CD4-positive, alpha-beta T cell treated with Interleukin-6 at 100 ng/mL for 8 hours (primary cell): ENCODE measurements at places on chromosomes 13 and 19.

DNA sequence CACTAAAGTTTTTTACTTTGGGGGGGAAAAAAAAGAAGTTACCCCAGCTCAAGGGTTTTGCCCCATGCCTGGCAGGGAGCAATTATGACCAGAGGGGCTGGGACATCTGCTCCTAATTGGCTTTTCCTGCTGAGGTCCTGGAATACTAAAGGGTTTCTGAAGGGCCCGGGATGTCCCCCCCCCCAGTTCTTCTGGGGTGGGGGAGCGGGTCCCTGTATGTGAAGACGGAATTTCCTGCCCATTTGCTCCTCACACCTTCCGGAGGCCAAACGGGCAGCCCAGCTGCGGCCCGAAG, 1.1 kb upstream of the DLL3 start:
- no peak for DNase-seq

- no peak for DNase-seq
These were observed 11.5 kb upstream of the GAS6 start for GRCh38 chr13:113875429-113875815.

DNA sequence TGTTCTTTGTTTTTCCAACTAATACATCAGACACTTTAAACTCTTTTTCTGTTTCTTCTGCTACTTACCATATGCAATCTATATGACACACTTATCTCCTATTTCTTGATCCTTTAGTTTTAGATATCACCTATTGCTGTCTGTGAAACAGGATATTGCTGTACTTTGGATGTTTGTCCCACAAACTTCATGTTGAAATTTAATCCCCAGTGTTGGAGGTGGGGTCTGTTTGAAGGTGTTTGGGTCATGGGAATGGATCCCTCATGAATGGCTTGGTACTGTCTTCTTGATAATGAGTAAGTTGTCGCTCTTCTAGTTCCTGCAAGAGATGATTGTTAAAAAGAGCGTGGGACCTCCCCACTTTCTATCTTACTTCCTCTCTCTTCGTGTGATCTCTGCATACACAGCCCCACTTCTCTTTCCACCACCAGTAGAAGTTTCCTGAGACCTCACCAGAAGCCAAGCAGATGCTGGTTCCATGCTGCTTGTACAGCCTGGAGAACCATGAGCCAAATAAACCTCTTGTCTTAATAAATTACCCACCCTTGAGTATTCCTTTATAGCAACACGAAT, 244.2 kb downstream of the NHLRC3 start:
- no peak for DNase-seq

- no peak for DNase-seq
These were observed 58.3 kb upstream of the CSNK1A1L start for GRCh38 chr13:37163641-37164265.

DNA sequence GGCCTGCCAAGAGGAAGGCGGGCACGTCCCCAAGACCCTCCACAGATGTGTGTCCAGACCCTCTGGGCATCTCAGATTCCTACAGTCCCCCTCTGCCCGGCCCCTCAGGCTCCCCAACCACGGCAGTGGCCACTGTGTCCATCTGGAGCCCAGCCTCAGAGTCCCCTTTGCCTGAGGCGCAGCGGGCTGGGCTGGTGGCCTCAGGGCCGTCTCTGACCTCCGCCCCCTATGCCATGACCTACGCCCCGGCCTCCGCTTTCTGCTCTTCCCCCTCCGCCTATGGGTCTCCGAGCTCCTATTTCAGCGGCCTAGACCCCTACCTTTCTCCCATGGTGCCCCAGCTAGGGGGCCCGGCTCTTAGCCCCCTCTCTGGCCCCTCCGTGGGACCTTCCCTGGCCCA, 17.7 kb downstream of the CRX start:
- no peak for DNase-seq

GRCh38 chr13:42804244-42804874, 23.0 kb downstream of the FAM216B start:
- DNase-seq = no peak

DNA sequence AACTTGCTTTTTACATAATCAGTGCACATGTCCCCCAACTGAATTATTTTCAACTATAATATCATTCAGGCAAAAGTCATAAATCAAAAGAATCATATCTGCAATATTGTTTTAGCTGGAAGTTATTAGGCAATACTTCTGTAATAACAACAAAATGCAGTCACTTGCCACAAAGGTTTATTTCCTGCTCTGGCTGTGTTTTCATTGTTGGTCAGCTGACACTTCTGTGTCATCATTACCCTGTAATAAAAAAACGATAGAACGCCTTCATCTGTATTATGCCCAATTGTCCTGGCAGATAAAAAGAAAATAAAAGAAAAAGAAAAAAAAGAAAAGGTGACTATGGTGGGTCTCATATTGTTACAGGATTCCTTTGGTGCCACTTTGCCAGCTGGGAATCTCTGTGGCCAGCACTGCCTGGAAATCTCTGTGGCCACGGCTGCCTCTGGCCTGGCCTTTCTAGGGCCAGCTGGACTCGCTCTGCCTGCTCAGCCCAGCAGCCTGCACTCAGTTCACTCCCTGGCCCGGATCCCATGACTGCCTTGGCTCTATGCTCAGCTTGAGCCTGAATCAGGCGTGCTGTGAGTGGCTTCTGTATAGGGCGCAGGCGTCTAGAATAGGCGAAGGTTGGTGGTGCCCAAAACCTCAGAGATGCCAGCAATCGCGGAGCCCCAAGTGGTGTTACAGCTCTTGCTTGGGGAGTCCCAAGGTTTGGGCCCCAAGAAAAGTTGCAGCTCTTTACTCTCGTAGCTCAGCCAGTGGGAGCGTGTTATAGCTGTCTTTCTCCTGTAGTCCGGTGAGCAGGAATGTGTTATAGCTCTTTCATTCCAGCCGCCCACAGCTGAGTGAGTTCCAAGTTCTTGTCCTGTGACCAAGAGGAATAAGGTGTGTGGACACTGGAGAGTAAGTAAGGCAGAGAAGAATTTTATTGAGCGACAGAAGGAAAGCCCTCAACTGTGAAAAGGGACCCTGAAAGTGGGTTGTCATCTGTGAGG, 1227.1 kb downstream of the SLITRK1 start:
- DNase-seq = no peak

DNA sequence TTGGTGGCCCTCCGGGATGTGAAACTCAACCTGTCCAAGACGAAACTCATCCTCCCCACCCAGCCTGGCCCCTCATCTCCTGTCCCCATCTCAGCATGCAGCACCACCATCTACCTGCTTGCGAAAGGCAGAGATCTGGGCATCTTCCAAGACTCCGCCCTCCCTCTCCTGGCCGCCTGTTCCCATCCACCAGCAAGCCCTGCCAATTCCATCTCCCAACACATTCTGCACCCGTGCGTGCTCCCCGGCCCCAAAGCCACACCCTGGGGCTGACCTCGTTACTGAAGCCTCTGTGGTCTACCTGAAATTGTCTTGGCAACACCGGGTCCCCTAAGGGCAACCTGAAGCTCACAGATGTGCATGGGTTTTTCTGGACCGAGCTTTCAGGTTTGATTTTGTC, 13.2 kb upstream of the CAMSAP3 start:
- DNase-seq = no peak

DNA sequence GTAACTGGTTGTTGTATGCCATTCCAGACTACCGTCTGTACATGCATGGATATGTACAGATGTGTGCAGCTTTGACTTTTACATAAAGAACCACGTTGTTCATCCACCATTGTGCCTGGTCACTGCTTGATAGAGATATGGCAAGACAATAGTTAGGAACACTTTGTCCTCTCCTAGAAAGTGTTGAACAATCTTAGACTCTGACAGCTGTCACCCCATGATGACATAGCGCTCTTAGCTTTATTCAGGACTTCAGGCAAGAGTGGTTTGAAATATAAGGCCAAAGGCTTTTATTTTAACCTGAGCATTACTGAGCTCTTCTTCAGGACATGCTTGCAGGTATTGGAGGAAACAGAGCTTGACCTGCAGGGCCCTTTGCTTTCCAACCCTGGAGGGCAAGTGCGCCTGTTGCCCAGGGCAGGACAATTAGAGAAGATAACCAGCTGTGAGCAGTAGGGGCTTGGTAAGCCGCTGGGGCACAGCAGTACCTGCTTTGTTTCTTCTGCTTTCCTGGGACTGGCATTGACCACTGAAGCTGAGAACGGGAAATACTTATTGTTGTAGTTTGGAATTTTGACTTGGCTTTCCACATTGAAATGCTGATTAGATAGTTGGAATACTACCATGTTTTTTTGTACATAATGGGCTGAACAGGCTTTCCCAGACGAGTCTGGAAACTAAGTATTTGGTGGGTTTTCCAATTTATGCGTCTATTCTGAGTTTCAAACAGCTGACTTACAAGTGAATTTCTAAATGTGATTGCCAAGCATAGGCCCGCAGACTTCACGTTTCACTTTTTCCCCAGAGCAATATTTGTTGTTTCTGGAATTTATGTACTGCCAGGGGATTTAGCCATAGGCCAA, 51.1 kb downstream of the GARRE1 start:
- DNase-seq = no peak

DNA sequence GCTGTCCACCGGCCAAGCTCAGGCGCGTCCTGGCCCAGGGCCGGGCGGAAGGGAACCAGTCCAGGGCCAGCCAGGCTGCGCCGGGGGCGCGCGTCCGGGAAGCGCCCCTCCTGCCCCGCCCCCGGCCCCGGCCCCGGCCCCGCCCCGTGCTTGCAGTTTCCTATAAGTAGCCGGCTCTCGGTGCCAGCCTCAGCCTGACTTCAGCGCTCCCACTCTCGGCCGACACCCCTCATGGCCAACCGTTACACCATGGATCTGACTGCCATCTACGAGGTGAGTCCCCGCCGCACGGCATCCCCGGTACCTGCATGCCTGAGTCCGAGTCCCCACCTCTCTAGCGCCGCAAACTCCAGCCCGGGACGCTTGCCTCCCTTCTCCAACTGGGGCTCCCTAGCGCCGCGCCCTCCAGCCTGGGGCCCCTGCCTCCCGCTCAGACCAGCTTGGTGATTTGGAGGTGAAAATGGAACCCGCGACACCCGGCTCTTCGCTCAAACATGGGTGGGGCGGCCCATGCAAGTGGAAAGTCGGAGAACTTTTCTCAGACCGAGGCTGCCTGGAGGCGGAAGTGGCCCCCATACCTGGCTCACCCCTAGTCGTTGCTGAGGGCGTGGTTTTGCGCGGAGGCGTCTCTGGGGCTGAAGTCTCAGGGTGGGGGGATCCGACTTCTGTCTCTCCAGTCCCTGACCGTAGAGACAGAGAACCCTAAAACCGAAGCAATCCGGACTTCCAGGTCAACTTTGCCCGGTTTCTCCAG, at the start of gene ZFP36:
Gene ZFP36, plus strand, starts transcription at position 192 of the 754 bp plus-strand sequence. Its CDS starts 58 bp downstream, at position 250.
- DNase-seq = peak; percentile 91

DNA sequence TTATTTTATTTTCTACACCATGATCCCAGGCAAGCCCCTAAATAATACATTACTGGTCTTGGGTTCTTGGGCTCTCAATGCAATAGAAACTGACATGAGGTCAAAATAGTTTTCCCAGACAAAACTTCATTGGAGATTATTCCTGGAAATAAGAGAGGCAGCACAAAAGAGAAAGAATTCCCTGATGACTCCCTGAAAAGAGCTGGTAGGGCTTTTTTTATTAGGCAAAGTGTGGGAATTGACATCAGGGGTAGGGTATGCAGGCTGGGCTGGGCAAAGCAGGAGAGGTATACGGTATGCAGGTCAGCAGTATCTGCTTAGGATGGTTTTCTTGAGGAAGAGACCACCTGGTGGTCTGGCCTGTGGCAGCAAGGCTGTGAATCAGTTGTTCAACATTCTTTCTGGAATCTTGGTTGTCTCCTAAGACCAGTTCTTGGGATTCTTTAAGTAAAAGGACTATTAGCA, 9.3 kb upstream of the IGFL3 start:
- DNase-seq = no peak

DNA sequence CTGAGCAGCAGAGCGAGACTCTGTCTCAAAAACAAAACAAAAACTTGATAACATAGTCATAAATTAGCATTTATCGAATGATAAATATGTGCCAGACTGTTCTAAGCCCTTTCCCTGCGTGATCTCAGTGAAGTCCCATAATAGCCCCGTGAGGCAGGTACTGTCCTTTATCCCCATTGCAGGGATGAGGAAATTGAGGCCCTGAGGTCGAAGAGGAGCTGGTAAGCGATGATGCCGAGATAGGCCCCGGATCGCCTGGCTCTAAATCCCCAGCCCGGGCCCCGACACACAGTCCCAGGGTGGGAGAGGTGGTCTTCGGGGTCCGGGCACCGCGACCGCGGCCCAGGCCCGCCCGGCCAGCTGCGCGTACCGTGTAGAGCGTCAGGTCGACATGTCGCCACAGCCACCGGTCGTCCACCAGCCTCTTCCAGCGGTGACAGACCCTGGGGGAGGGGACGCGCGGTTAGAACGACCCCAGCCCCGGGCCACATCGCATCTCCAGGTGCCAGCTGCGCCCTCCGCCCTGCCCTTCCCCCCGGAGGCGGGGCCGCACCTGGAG, 625 bp downstream of the FBXL12 start:
- no peak for DNase-seq

- DNase-seq = no peak
These were observed 1.2 kb upstream of the GPX4 start for GRCh38 chr19:1102407-1103131.

DNA sequence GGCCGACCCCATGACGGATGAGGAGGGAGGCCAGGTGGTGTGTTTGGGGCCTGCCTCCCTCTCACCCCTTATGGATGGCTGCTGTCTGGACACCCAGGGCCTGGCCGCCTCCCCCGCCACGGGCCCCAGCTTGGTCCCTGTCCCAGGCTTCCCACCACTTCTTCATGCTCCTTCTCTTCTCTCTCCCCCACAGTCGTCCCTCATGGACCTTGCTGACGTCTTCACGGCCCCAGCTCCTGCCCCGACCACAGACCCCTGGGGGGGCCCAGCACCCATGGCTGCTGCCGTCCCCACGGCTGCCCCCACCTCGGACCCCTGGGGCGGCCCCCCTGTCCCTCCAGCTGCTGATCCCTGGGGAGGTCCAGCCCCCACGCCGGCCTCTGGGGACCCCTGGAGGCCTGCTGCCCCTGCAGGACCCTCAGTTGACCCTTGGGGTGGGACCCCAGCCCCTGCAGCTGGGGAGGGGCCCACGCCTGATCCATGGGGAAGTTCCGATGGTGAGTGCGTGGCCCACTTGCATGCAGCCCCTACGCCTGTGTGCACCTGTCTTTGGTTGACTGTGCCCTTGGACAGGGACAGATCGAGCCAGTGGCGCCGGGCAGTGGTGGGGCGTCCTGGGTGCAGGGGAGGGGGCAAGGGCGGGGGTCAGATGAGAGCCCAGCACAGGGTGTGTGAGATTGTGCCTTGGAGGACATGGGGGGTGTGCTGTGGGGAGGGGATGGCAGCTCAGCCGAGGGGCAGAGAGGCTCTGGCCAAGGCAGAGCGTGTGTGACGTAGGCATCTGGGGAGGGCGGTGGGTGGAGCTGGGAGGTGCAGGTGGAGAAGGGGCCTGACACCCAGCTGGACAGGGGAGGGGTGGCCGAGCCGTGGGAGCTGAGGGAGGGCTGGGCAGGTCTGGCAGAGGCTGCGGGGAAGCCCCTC, 16.8 kb downstream of the EPN1 start:
- no peak for DNase-seq

- no peak for DNase-seq
These were observed 12.2 kb downstream of the BRD4 start for GRCh38 chr19:15320116-15320515.

DNA sequence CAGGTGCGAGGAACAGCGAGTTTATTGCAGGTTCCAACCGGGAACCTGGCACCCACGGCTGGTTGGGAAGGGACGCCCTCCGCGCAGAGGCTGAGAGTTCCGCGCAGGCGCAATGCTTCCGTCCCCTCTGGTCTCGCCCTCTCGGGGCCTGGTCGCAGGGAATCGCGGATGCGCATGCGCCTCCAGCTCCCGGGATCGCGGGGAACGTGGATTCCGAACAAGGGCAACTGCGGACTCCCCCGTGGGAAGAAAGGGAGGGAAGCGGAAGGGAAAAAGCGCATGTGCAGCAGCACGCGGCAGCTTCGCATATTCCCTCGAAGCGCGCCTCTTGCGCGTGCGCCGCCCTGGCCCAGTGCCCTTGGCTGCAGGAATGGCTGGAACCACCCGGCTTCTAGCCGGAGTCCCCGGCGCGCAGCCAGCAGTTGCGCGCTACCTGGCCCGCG, 1.1 kb downstream of the TSSK6 start:
- DNase-seq = no peak
